ENCODE measurements at places on chromosomes 5 and 9. TPM values are rescaled to one million over a fixed set of nuclear protein-coding genes. Genes with fewer than 3 reads are reported as not detected.

DNA sequence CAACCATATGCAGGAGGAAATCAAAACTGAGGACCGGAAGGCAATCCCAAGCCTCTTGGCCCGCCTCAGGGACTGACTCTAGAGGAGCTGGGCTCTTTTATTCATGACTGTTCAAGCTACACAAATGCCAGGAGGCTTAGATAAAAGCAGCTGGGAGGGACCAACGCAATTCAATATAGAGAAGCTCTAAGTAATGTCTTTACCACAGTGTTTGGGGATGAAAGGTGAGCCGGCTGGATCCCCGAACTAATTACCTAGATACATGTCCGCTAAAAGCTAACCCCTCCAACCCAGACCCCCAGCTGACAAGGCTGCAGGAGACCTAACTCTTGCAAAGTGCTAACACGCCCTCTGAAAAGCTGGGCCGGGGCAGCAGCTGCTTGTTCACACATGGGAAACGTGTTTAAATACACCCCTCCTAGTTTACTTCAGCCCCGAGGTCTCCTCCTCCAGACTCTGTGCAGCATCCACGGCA, 67.5 kb downstream of the TLE1 start:
- DNase-seq = no peak

- no peak for DNase-seq
Observed at GRCh38 chr5:107985144-107985543, 314.4 kb upstream of the EFNA5 start.

RETREG1 gene
- total RNA-seq = 8.0 TPM

ARID3C gene
- total RNA-seq = 0.24 TPM

DNA sequence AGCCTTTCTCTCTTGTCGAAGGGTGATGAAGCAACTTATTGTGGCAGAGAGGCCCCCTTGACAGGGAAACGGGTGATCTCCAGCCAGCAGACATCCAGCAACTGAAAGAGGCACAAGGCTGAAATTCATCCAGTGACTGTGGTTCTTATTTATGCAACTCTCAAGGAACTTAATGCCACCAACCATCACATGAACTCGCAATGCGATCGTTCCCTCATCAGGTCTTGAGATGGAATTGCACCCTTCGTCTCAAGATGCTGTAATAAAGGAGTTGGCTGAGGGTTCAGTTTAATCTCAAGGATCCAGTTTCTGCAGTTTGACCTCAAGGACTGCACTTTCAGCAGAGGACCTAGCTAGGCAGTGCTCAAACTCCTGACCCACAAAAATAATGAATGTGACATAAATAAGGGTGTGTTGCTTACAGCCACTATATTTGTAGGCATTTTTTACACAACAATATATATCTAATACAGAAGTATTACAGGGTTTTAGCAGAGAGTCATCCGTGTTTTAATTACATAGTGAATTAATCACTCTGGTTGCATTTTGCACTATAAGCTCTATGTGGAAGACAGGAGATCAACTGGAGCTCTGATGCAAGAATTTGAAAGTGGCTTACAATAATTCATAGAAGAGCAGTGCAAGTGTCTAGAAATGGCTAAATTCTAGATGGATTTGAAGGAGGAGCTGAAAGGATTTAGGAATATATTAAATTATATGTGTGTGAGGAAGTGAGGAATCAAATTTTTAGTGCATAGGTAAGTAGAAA, 957.8 kb upstream of the CTNND2 start:
- no peak for DNase-seq

DIMT1 gene
- 28.9 TPM for total RNA-seq

GRCh38 chr5:122908108-122908507, 62.7 kb downstream of the SNX24 start:
- DNase-seq = no peak

MSH3 gene
- total RNA-seq = 12.2 TPM

ACTBL2 gene
- not detected for total RNA-seq

SEMA6A gene
- total RNA-seq = 1.9 TPM

FYB1 gene
- total RNA-seq = 0.56 TPM

DNA sequence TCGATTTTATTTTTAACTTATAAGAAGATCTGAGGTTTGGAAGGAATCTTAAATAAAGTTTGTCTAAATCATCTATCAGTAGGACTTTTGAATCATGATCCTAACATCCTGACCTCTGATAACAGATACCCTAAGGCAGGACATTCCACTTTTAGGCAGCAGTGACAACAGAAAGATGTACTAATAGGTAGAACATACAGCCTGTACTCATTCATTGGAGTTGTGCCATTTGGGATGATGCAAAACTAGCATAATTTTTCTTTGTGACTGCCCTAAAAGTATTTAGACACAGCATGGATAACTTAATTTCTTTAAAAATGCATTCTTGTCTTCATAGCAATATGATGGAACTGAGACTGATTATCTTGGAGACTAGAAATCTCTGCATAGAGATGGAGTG, 39.7 kb downstream of the CDC42SE2 start:
- no peak for DNase-seq
